ENCODE measurements at places on chromosomes 11 and 22.

- ATAC-seq, result no peak
Measured at GRCh38 chr11:85844439-85845123, 10.6 kb upstream of the CCDC83 start.

GRCh38 chr11:15769203-15769602, 587.1 kb downstream of the SOX6 start:
- no peak for ATAC-seq

- no peak for ATAC-seq
Measured at GRCh38 chr11:105619556-105619955, 9.7 kb downstream of the GRIA4 start.

GRCh38 chr11:108069947-108070346, 51.4 kb upstream of the ACAT1 start:
- no peak for ATAC-seq

- ATAC-seq, result no peak
Measured at GRCh38 chr11:17770048-17770652, 35.6 kb downstream of the KCNC1 start.

- no peak for ATAC-seq
Measured at GRCh38 chr11:111819161-111819828, 52.1 kb downstream of the ALG9 start.

- ATAC-seq, result no peak
Measured at GRCh38 chr22:37892566-37893335, 13.3 kb upstream of the MICALL1 start.

DNA sequence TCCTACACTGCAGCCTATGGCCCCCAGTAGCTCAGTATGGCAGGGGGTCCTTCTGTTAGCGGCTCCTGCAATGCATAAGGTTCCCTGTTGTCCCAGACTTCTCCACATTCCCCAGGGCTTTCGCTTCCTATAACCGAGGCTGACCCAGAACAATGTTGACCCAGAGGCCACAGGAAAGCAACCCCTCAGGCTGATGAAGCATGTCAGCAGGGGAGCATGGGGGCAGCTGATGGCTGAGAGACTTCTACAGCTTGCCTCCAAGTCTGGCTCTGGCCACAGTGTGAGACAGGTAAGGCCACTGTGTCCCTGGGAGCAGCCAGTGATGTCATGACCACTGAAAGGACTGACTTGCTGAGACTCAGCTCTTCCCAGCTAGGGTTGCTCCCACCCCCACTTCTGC, 12.5 kb upstream of the PPFIBP2 start:
- ATAC-seq, result no peak

DNA sequence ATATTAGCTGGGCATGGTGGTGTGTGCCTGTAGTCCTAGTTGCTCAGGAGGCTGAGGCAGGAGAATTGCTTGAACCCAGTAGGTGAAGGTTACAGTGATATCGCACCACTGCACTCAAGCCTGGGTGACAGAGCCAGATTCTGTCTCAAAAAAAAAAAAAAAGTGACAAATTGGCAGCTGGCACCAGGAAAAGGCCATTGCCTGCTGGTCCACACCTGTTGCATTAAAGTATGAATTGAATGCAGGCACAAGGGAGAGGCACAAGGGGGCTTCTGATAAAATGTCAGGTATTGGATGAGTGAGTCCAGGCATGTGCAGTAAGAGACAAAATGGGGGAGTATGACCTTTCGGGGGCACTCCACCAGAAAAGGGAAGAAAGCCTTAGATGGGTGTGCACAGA, 28.2 kb downstream of the ZNF70 start:
- ATAC-seq, result peak; percentile 39

- no peak for ATAC-seq
Measured at GRCh38 chr22:25484521-25485315, 79.8 kb upstream of the GRK3 start.

GRCh38 chr11:102061276-102061675, 14.0 kb downstream of the CFAP300 start:
- ATAC-seq, result no peak

DNA sequence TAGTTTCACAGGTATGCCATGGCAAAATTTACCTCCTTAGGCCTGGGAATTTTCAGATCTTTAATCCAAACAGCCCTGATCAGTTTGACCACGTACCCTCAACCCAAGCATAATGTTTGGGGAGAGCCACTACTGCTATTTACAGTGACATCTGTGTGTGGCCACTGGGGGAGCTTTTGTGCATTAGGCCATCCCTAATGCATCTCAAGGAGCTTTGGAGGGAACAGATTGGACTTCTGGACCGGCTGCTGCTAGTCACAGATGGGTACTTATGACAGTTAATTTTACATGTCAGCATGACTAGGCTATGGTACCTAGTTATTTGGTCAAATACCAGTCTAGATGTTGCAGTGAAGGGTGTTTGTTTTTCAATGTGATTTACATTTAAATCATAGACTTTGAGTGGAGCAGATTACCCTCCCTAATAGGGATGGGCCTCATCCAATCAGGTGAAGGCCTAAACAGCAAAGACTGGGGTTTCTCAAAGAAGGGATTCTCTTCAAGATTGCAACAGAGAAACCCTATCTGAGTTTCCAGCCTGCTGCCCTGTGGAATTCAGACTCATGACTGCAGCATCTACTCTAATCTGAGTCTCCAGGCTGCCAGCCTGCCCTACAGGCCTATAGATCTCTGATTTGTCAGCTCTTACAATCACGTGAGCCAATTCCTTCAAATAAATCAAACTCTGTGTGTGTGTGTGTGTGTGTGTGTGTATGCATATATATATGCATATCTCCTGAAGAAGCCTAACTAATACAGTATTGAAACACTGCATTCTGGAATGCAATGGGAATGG, 38.0 kb upstream of the GALNT18 start:
- ATAC-seq, result no peak

DNA sequence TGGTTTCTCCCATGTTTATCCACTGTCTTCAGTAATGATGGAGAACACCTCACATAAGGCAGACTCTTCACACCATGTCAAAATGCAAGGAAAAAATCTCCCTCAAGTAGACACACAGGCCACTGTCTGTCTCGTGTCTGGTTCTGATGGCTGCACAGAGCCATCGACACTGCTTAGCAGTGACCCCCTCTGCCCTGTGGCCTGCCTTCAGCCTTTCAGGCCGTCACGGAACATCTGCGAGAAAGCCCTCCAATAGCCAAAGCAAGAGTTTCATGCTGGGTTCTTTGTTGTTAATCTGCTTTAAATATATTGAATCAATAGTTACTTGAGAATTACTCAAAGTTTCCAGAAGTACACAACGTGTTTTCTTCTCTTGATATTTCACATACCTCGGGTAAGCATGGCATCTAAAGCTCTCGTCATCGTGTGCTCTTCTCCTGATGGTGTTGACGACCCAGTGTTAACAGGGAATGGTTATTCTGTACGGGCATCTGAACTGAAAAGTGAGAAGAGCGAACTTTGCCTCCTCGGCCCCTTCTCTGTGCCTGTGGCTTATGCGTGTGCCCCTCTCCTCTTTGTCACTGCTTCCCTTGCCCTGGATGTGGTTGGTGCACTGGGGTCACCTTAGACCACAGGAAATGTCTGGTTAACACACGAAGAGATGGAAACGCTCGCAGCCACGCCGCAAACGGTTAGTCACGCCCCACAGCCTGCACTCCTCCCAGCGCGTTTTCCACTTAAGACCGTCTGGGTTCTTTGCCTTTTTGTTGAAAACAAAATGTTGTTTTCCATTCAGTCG, 33.4 kb upstream of the CTTN start:
- ATAC-seq, result peak; percentile 74

DNA sequence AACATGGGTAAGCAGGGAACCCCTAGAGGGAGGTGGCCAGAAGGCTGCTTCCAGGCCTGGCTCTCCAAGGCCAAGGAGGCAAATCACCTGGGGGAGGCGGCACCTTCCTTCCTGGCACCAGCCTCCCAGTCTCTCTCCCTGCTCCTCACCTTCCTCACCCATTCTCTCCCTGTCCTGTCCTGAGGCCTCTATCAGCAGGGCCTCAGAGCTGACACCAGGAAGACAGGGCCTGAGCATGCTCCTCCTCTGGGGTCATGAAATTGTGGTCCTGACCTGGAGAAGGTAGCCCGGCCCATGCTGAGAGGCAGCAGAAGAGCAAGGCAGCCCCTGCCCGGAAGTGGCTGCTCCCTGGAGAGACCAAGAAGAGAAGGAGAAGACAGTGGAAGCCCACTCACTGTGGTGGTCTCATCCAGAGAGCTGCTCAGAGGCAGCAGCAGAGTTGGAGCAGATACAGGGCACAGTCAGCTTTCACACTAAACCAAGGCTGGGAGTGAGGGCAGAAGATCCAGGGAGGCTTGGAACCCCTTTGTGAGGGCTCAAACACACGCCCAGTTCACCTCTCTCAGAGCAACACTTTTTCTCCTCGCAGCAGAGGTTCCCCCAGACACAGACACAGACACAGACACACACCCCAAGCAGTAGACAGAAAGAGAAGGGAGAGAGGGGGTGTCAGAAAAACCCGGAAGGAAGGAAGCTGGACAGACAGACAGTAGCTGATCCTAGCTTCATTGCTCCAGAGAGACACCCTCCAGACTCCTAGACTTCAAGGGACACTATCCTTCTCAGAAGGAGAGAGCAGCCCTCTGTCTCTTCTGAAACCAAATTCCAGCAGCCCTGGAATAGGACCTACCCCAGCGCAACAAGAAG, 1.8 kb downstream of the BCL9L start:
- no peak for ATAC-seq

DNA sequence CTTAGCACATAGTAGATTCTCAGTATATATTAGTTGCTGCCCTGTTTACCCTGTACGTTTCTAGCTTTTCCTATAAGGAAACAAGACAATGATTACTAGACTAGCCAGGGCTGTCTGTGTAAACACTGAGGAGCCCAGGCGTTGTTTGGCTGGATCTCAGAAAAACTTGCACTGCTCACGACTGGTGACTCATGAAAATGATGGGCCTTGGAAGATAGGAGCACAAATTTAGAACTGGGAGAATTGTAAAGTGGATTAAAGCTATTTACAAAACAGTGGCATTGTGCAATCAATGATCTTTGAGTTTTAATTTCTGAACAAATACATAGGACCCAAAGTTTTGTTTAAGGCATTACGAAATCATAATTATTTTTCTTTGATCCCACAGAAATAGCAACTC, 276.9 kb downstream of the FAM76B start:
- no peak for ATAC-seq

GRCh38 chr11:19060629-19061028, at the start of gene MRGPRX2:
Gene MRGPRX2, minus strand, starts transcription at chr11:19060717. Its CDS starts 4,315 bp downstream, at chr11:19056402.
- ATAC-seq, result no peak

GRCh38 chr11:62025487-62026105, 58.2 kb upstream of the FTH1 start:
- ATAC-seq, result peak; percentile 84

DNA sequence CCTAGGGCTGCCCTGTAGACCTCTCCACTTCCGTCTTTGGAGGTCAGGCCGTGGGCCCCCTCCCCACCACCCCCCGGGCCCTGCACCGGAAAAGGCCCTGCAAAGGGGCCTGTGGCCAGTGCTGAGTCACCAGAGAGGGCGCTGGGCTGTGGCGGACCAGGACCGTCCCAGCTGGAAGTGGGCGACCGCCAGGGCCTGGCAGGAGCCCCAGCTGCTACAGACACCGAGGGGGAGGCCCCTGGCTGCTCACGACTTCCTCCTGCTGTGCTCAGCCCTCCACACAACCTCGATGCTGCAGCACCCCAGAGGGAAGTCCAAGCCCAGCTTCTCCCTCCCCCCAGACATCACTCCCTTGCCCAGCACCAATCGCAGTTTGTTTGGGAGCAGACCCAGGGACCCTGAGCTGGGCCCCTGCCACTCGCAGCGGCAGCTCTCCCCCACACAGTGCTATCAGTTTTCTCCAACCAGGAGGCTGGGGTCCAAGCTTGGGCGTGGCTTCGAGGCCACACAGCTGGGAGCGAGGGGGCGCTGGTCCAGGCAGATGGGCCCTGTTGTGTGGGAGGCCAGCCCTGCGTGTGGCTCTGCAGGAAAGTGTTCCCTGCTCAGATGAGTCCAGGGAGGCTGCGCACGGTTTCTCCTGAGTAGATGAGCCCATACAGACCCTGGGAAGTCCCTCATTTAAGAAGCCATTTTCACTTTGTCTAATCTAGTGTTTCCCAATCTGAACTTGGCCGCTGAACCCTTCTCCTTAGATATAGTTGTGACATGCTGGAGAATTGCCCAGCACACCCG, 5.6 kb upstream of the SH3BP1 start:
- ATAC-seq, result peak; percentile 89

DNA sequence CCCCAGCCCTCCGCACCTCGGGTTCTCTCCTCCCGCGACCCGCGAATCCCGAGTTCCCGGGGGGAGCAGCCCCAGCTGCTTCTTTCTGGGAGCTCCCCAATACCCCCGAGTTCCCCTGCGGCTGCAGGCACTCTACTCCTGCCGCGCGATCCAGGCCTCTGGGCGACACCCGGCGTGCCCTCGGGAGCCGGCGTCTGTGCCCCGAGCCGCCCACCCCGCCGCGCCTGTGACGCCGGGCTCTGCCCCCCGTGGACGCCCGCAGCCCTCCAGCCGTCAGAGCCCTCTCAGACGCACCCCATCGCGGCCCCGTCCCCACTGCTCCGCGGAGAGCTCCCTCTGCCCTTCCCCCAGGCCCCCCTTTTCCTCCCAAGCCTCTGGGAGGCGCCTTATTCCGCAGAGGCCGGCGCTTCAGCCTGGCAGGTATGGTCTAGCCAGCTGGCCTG, 422 bp downstream of the GLB1L2 start:
- peak; percentile 64 for ATAC-seq

DNA sequence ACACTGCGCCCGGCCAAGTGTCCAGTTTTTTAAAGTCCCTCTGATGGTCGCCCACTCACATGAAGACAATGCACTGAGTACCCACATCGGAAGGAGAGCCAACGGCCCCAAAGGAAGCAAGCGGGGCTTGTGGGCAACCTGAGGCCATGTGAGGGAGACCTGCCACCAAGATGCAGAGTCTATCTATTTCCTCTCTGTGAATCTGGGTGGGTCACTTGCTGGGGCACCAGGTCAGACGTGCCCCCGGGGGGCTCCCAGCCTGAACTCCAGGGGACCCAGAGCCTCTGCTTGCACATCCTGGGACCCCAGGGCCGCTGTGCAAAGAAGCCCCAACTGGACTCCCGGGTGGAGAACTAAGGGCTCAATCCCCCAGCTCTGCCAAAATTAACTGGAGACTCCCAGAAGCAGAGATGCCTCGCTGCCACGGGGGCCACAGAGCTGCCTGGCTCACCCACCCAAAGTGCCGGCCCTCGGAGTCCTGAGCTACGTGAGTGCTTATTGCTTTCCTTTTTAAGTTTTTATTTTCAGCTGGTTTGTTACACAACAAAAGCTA, 106.4 kb downstream of the BRD1 start:
- no peak for ATAC-seq

All from stimulated activated memory B cell treated with anti-CD40 and anti-IgM and Interleukin-4, amounts not matched to agents 10 μg/mL and 1 μg/mL and 100 μg/mL, for 72 hours (primary cell).